ENCODE measurements at places on chromosomes 3 and 15. TPM values are rescaled to one million over a fixed set of nuclear protein-coding genes. Genes with fewer than 3 reads are reported as not detected.

Gene SPATA12
- 0.43 TPM for total RNA-seq

Gene SMAD6
- total RNA-seq = 50.5 TPM

Gene ZPLD1
- 14.2 TPM for total RNA-seq

Gene KY
- total RNA-seq = 1.6 TPM

Gene ROPN1
- not detected for total RNA-seq

Gene KCNH8
- total RNA-seq = 0.89 TPM
